Activated naive CD8-positive, alpha-beta T cell treated with anti-CD3 and anti-CD28 coated beads for 36 hours (primary cell): ENCODE measurements at places on chromosomes 6 and 20. TPM values are rescaled to one million over a fixed set of nuclear protein-coding genes. Genes with fewer than 3 reads are reported as not detected.

Gene GPR31
- total RNA-seq = not detected

Gene ZBP1
- 1.2 TPM for total RNA-seq

Gene TNFRSF6B
- not detected for total RNA-seq

- peaks cover 78% of the 10 kb centered on the region for H3K27me3 ChIP-seq
- no peak for DNase-seq
- H3K36me3 ChIP-seq = no peaks in the 10 kb centered on the region
Measured at GRCh38 chr6:17393892-17394631, 667 bp downstream of the CAP2 start.

DNA sequence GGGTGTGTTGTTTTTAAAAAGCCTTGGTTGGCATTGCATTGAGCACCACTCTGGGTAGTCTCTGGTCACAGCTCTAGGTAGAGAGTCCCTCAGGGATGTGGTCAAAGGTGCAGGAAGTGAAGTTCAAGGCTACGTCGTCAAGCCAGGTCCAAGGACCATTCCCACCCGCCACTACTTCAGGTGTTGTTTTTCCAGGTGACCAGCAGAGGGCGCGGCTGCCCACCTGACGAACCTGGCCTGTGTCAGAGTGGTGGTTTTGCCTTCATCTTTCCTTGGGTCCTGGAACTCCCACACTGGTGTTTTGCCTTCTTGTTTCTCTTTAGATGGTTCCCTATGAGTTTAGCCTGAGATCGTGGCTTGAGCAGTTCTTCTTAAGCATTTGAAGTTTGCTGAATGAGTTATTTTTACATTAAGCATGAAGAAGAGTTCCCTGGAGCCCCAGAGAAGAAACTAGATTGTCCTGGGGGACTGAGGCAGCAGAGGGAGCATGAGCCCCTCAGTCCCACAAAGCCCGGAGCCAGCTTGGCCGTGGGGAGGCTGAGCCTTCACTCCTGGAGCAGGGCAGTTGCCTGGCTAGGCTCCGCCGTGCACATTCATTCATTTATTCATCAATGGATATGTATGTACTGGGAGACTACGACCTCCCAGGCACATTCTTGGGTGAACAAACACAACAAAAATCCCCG, 5.6 kb upstream of the PHACTR3 start:
- no peaks in the 10 kb centered on the region for H3K36me3 ChIP-seq
- H3K4me1 ChIP-seq = no peaks in the 10 kb centered on the region
- no peak overlapping the region for H3K4me3 ChIP-seq
- H3K27ac ChIP-seq = no peak overlapping the region

DNA sequence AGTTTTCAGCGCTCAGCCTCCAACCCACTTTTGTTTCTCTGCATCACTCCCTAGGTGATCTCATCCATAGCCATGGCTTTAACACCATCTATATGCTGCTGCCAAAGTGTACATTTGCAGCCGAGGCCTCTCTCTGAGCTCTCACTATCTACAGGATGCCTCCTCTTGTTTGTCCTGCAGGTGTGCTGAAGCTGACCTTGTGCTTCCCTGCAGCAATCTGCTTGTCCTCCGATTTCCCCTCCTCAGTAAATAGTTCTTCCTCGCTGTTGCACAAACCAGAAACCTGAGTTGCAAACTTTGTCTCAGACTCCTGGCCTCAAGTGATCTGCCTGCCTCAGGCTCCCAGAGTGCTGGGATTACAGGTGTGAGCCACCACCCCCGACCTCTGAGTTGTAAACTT, 3.7 kb upstream of the TXNDC5 start:
- H3K27ac ChIP-seq = no peak overlapping the region
- no peak for DNase-seq
- H3K4me1 ChIP-seq = peaks cover 2% of the 10 kb centered on the region
- H3K4me3 ChIP-seq = no peak overlapping the region
- no peaks in the 10 kb centered on the region for H3K27me3 ChIP-seq
